SIG-M5 (cell line): ENCODE measurements at places on chromosomes 13 and 19.

GRCh38 chr13:33322965-33323668 is 37.6 kb upstream of the STARD13 start:
- DNase-seq = no peak

DNA sequence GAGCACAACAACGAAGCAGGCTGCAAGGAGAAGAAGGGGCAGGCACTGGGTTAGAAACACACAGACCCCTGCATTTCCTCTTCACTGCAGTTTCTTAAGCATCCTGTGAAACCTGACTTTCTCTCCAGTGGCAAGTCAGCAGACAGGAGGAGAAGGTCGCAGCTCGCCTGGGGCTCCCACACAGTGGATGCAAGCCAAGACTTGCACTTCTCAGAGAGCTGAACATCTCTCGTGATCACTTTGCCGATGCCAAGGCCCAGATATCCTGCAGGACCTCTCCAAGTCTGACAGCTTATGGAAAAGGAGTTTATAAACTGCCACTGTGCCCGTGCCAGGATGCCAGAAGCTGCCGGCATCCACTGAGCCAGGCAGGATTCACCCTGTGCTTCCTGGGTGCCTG is 18.4 kb downstream of the TMEM272 start:
- DNase-seq = no peak

DNA sequence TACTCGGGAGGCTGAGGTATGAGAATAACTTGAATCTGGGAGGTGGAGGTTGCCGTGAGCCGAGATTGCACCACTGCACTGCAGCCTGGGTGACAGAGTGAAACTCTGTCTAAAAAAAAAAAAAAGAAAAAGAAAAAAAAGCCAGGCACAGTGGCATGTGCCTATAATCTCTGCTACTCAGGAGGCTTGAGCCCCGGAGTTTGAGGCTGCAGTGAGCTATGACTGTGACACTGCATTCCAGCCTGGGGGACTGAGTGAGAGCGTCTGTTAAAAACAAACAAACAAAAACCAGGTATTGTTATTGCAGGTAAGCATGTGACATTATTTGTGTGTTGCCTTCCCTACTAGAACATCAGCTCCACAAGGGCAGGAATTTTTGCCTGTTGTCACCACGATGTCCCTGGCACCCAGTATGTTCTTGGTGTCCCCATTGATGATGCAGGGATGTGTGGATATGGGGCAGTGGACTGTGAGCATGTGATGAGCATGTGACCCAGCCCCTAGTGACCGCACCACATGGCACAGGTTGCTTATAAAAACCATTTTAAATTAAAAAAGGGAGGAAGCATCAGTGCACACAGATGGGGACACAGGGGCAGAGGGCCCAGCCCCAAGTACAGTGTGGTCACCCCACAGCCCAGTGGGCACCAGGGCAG is 1.6 kb upstream of the KANK2 start:
- no peak for DNase-seq

DNA sequence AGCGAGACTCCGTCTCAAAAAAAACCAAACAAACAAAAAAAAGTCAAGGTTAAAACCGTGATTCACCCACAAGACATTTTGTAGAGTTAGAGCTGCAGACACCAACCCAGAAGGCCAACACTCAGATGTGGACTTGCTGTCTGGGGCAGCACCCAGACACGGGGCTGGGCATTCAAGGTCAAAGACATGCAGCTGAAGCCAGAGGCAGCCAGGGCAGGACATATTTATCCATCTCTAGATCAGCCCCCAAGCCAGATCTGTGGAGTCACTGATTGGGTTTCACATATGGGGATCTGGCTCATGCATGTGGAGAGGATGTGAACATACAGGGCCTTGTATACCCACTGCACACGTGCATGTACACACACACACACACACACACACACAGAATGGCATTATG is 3.6 kb downstream of the KLK15 start:
- no peak for DNase-seq

DNA sequence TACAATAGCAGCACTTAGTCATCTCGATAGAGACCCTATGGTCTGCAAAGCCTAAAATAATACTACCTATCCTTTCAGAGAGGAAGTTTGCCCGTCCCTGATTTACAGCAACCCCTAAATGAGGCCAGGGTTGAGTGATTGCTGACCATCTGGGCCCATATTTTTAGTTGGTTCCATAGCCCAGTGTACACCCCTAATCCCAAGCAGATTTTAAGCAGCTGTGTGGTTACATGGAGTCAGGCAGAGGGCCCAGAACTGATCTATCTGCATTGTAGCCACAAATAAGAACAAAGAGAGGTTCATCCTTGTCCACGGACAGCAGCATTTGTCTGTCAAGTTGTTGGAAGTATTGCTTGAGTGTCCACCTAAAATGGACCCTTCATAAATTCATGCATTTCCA is 148.2 kb downstream of the DCT start:
- no peak for DNase-seq

DNA sequence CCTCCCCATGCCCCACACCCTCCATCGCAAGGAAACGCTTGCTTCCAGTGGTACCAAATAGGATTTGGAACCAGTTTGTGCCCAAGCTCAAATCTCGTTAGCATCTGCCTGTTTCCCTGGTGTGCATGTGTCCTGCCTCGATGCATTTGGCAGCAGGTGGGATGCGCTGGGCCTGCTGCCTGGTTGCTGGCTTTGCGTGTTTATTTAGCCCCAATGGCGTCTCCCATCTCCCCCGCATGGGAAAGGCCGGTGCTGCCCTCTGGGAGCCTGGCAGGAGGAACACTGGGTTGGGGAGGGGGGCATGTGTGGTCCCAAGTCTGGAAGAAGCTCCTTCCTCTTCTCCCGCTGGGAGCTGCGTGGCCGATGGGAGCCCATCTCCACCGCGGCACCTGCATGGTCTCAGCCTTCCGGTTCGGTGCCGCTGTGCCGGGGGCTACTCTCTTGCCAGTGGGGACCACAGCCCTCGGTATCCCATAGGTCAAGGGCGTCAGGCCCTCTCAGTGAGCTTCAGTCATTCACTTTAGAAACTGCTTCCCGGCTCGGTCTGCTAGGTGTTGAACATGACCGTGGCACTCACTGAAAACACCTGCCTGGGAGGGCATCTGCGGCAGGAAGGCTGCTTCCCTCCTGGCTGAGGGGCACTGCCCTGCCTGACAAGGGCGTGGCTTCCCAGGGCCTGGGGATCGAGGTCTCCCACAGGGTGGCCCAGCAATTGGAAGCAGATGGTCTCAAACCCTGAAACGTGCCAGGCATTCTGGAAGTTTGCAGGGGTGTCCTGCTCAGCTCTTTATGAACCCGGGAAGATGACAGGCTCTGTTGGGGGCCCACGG is 11.8 kb upstream of the F7 start:
- no peak for DNase-seq

DNA sequence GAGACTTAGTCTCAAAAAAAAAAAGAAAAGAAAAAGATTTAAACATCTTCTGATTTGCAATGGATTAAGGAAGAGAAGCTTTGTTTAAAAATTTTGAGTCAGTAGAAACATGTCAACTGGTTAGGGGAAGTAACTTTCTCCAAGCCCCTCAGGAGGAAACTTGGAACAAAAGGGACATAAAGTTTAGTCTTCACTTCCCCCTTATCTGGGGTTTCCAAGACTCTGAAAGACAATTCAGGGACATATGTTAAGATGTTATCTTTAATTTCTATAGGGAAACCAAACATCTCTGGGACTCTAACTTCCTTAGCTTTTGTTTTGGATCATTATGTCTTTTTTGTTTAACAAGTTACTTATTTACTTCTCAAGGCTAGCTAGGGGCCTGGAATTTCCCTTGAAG is 20.1 kb upstream of the MRI1 start:
- no peak for DNase-seq

DNA sequence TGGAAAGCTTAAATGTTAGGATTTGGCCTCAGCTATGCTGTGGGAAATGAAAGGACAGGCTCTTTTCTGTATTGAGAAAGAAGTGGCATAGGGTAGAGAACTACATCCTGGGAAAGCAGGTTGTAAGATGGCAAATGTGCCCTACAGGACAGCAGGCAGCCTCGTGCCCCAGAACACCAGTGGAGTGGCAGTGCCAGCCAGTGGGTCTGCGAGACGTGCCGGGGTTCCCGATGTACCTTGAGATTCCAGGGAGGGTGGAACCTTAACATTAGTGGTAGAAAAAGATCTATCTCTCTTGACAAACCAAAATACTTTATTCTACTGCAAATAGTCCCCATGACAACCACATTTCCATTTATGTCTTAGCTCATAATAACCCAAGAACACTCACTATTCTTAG is 42.7 kb downstream of the DCLK1 start:
- no peak for DNase-seq

- DNase-seq = no peak
These were observed 10.4 kb upstream of the SLC25A41 start for GRCh38 chr19:6443986-6444385.

GRCh38 chr19:2424686-2425621 is 2.4 kb downstream of the TIMM13 start:
- DNase-seq = no peak

GRCh38 chr13:101258071-101258470 is 158.2 kb downstream of the NALCN start:
- DNase-seq = no peak

DNA sequence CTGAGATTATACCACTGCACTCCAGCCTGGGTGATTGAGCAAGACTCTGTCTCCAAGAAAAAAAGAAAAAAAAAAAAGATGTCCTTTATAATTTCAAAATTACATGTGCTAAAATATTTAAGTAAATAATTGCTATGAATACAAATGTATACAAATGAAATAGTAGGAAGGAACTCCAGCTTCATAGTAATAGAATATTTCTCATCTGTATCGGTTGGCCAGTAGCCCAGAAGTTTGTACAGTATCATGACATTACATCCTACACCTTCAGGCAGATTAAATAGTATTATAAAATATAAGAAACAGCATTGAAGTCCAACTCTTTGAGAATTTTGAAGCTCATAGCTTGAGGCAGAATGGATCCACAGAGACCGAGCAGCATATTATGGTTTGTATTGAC is 36.5 kb upstream of the CLDN10 start:
- no peak for DNase-seq

GRCh38 chr19:38657633-38658222 is 10.3 kb downstream of the ACTN4 start:
- DNase-seq = no peak

DNA sequence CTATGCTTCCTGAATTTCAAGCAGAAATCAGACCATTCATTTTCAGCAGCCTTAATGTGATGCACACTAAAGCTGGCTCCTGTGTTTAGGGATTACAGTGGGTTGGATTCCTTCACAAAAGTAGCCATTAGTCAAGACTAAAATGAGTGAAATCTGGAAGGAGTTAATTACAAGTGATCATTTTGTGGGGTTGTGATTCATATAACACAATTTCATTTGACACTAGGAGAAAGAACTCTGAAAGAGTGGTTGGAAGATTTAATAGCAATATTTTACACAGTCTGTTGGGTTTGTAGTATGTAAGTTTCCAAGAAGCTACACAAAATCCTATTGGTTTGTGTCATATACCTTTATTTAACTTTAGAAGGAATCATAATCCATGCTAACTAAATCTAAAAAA is 236.9 kb downstream of the DCT start:
- no peak for DNase-seq

- DNase-seq = no peak
These were observed 365.6 kb upstream of the SLC10A2 start for GRCh38 chr13:103431856-103432255.

DNA sequence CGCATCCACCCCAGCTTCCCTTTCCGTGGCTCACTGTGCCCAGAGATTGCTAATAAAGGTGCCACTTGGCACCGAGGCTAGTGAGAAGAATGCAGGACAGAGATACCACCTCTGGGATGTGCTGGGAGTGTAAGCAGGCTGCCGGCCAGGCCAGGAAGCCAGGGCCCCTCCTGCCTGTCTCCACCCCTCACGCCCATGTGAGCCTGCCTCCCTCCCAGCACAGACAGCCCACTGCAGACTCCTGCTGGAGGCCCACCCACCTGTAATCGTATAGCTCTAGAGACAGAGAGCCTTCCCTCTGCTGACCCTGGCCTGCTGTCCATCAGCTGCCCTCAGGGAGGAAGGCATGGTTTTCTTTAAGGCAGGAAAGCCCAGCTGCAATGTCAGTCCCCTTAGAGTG is 13.9 kb downstream of the VSTM2B start:
- DNase-seq = no peak

- DNase-seq = no peak
These were observed 18.1 kb upstream of the ARL11 start for GRCh38 chr13:49610176-49610575.

DNA sequence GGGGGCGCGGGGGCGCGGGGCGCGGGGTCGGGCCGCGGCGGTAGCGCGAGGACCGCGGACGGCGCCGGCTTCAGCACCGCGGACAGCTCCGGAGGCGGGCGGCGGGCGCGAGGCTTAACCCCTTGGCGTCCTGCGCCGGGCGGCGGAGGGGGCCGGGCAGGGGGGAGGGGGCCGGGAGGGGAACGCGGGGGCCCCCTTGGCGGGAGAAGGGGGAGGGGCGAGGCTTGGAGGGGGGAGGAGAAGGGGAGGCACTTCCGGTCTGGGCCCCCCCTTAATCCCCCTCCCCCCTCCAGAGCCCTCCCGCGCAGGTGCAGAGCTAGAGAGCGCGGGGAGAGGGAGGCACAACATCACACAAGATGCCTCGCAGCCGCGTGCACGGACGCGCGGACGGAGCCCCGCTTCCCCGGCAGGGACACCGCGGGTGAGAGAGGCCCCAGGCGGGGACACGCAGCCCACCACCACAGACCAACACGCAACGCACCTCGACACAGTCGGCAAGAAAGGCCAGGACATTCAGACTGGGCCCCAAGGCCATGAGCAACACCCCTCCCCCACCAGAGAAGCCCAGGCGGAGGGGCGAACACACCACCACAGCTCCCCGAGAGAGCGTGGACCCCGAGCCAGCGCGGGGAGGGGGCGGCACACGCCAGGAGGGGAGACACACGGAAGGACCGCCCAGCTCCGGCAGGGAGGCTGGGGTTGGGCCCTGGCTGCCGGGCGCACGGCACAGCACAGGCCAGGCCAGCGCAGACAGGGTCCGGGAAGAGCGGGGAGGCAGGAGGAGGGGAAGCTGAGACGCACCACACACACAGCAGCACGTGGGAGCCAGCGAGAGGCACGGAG is 24.1 kb downstream of the SHANK1 start:
- no peak for DNase-seq

GRCh38 chr13:21231426-21231940 is 55.0 kb downstream of the MRPL57 start:
- DNase-seq = no peak

GRCh38 chr19:48506138-48506733 is 5.4 kb downstream of the LMTK3 start:
- DNase-seq = peak; percentile 33

GRCh38 chr19:9935506-9936325 is 599 bp downstream of the OLFM2 start:
- no peak for DNase-seq

GRCh38 chr13:28468023-28468915 is 26.7 kb downstream of the FLT1 start:
- peak; percentile 97 for DNase-seq

- no peak for DNase-seq
These were observed 4.4 kb upstream of the MTMR6 start for GRCh38 chr13:25291691-25292090.

DNA sequence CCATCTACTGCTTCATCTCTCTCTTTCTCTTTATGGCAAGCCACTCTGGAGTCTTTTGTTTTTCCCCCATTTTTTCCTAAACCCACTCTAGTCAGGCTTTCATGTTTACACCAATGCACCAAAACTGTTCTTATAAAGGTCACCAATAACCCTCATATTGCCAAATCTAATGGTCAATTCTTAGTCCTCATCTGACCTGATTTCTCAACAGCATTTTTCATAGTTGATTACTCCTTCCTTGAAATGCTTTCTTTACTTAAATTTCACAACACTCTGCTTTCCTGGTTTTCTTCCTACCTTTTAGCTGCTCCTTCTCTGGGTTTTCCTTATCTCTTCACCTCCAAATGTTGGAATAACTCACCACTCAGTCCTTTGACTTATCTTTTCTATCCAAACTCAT is 47.9 kb downstream of the MICU2 start:
- DNase-seq = no peak
